Upper lobe of right lung (tissue), 1 donor: ENCODE measurements at places on chromosomes 11 and 22. TPM values are rescaled to one million over a fixed set of nuclear protein-coding genes. Genes with fewer than 3 reads are reported as not detected.

GRCh38 chr22:35727436-35727835, 9.8 kb downstream of the APOL5 start:
- no peaks in the 10 kb centered on the region for H3K4me1 ChIP-seq
- no peak overlapping the region for H3K27ac ChIP-seq
- no peaks in the 10 kb centered on the region for H3K36me3 ChIP-seq
- no peaks in the 10 kb centered on the region for H3K27me3 ChIP-seq
- H3K4me3 ChIP-seq: no peak overlapping the region

Gene C11orf86
- total RNA-seq: not detected

- no peak overlapping the region for H3K27ac ChIP-seq
- no peaks in the 10 kb centered on the region for H3K36me3 ChIP-seq
- DNase-seq: no peak
These were observed 78.8 kb downstream of the MYEOV start for GRCh38 chr11:69372589-69373250.

DNA sequence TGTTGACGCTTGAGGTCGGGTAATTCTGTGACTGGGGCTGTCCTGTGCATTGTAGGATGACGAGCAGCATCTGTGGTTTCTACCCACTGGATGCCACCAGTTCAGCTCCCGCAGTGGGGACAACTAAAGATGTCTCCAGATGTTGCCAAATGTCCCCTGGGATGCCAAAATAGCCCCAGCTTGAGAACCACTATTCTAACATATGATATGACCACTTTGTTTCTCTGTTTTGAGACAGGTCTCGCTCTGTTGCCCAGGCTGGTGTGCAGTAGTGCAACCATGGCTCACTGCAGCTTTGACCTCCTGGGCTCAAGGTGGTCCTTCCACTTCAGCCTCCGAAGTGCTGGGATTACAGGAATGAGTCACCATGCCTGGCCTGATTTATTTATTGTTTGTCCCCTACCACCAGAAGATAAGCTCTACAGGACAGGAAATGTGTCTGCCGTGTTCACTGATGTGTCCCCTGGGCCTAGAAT, 4.4 kb upstream of the MEN1 start:
- H3K36me3 ChIP-seq: no peaks in the 10 kb centered on the region
- no peak for DNase-seq
- H3K4me3 ChIP-seq: no peak overlapping the region
- no peak overlapping the region for H3K27ac ChIP-seq
- no peaks in the 10 kb centered on the region for H3K27me3 ChIP-seq
- H3K4me1 ChIP-seq: no peaks in the 10 kb centered on the region

DNA sequence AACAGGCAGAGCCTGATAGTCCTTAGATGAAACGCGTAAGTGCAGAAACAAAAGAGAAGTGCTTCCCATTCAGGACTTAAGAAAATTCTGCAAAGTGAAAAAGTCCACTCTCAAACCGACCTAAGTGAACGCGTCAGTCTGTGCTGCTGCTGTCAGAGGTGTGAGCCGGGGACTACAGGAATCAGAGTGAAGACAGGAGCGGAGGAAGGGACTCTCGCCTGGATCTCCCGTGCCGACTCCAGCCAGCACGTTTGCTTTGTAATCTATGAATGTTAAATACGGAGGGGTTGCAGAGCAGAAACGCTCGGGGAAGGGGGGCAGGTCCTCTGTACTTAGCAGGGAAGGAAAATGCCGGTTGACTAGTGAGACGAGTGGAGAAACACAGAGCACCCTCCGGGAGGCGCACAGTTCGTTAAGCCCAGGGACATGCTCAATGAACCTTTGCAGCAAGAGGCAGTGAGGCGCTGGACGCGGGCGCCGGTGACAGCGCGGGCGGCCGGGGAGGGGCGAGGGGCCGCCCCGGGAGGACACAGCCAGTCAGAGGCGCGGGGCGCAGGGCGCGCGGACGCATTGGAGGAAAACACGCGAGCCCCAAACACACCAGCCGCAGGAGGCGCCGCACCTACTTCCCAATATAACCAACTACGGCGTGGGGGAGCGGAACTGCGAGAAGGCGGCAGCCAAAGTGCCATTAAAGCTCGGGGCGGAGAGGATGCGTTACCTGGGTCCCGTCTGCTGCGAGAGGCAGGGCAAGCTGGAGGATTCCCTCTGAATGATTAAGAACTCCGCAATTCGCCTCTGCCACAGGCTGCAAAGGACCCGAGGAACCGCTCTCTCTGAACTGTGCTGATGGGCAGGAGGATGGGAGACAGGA, at the start of gene CNTN5:
CNTN5 (plus strand) TSS at position 598 of the 874 bp plus-strand sequence.
- peaks cover 10% of the 10 kb centered on the region for H3K4me1 ChIP-seq
- H3K27me3 ChIP-seq: peaks cover 42% of the 10 kb centered on the region
- no peaks in the 10 kb centered on the region for H3K36me3 ChIP-seq

Gene DDI1
- total RNA-seq: not detected

DNA sequence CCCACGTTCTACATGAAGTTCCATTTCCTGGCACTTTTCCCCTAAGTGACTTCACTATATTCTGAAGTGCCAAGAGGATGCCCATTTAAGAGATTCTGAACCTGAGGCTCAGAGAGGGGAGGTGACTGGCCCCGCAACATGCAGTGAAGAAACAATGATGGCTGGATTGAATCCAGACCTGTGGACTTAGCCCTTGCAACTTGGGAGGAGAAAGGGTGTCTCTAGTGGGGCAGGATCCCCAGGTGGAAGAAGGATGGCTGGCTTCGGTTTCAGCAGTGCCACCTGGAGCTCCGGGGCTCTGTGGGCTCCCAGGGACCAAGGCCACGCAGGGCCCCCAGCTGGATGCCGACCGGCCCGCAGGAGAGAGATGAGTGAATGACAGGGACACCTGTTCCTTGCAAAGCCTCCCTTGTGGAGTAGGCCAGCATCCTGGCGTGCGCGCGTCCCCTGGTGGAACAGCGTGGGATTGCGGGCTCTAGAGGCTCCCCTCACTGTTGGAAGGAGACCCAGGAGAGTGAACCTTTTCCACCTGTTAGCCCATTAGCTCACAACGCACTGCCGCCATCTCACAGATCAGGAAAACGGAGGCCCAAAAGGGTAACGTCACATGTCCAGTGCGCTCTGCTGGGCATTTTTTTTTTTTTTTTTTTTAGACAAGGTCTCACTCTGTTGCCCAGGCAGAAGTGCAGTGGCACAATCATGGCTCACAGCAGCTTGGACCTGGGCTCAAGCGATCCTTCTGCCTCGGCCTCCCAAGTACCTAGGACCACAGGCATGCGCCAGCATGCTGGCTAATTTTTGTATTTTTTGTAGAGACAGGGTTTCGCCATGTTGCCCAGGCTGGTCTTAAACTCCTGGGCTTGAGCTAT, 104.7 kb downstream of the KIAA1671 start:
- H3K36me3 ChIP-seq: no peaks in the 10 kb centered on the region
- no peak overlapping the region for H3K4me3 ChIP-seq
- peak; percentile 86 for DNase-seq

GRCh38 chr22:38966380-38966702, 8.9 kb downstream of the APOBEC3A start:
- H3K4me3 ChIP-seq: no peak overlapping the region

GRCh38 chr11:60944490-60945294, 7.3 kb downstream of the SLC15A3 start:
- no peak for DNase-seq
- no peak overlapping the region for H3K4me3 ChIP-seq
- H3K27me3 ChIP-seq: no peaks in the 10 kb centered on the region
- H3K4me1 ChIP-seq: peaks cover 12% of the 10 kb centered on the region
- H3K36me3 ChIP-seq: peaks cover 35% of the 10 kb centered on the region
- H3K27ac ChIP-seq: no peak overlapping the region

- peaks cover 19% of the 10 kb centered on the region for H3K27me3 ChIP-seq
- no peaks in the 10 kb centered on the region for H3K36me3 ChIP-seq
- no peak overlapping the region for H3K4me3 ChIP-seq
- H3K4me1 ChIP-seq: no peaks in the 10 kb centered on the region
- no peak for DNase-seq
These were observed 163.6 kb upstream of the B3GAT1 start for GRCh38 chr11:134575504-134576230.

DNA sequence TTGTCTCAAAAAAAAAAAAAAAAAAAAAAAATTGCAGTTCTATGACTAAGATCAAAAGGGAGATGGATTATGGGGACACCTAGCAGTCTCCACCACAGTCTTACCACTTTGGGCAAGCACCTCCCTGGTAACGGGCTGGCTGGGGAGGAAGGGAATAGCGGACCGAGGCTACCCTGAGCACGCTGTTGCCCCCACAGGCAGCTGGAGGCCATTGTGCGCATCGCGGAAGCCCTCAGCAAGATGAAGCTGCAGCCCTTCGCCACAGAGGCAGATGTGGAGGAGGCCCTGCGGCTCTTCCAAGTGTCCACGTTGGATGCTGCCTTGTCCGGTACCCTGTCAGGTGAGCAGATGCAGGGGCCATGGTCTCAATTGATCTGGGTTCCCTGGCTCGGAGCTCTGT, 21.2 kb downstream of the MCM5 start:
- DNase-seq: no peak
- H3K27ac ChIP-seq: no peak overlapping the region
- peaks cover 79% of the 10 kb centered on the region for H3K36me3 ChIP-seq
- H3K4me3 ChIP-seq: no peak overlapping the region

GRCh38 chr11:8832571-8833260, 78.3 kb upstream of the AKIP1 start:
- peak overlapping the region; percentile 73 for H3K27ac ChIP-seq
- H3K27me3 ChIP-seq: no peaks in the 10 kb centered on the region
- H3K36me3 ChIP-seq: no peaks in the 10 kb centered on the region
- H3K4me3 ChIP-seq: no peak overlapping the region
- DNase-seq: peak; percentile 69
- H3K4me1 ChIP-seq: peaks cover 30% of the 10 kb centered on the region

DNA sequence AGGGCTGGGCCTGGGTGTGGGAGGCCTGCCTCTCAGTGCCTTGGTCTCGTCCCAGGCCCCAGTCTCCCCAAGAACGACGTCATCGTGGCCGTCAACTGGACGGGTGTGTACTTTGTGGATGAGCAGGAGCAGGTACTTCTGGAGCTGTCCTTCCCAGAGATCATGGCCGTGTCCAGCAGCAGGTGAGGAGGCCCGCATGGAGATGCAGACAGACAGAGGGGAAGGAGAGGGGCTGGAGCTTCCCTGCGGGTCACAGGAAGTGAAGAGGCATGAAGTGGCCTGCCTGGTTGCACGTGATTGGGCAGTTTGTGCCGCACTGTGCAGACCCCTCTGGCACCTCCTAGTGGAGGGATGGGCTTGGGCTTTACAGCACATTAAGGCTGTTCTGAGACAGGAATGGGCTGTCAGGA, 70.4 kb downstream of the MYO7A start:
- H3K27me3 ChIP-seq: no peaks in the 10 kb centered on the region
- H3K36me3 ChIP-seq: no peaks in the 10 kb centered on the region
- H3K4me1 ChIP-seq: no peaks in the 10 kb centered on the region
- no peak overlapping the region for H3K4me3 ChIP-seq
- peak; percentile 53 for DNase-seq

Gene NAT10
- 42.9 TPM for total RNA-seq

DNA sequence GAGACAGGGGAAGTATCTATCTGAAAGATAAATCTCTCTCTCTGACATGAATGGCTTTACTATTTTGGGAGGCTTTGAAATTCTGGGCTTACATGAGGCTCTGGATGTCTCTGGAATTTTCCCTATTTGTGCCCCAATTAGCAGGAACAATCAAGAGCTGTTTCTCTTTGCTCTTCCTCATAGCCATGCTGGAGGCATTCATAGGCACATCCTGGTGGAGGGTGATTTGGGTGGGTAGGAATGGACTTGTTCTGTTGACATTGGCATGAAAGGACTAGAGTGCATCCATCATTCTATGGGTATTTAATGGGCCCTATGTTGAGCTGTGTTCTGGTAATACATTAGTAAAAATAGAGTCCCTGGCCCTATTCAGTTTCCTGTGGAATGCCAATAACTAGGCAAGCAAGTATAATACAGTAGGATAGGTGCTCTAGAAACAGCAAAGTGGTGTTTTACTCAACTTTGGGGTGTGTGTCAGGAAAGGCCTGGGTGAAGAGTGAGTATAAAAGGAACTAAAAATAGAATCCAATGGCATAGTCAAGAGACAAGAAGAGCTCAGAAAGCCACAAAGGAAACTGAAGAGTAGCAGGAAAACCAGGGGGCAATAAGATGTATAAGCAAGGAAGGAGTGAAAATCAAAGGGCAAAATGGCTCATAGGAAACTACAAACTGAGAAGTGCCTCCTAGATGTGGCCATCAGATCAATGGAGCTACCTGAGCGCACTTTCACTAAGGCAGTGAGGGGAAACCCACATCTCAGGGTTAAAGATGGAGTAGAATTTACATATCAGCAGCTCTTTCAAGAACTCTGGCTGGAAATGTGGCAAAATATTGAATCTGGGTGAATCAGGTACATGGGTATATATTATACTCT, 45.0 kb downstream of the CWC15 start:
- no peak for DNase-seq
- H3K4me1 ChIP-seq: peaks cover 44% of the 10 kb centered on the region
- peak overlapping the region; percentile 64 for H3K27ac ChIP-seq
- no peaks in the 10 kb centered on the region for H3K36me3 ChIP-seq
- H3K4me3 ChIP-seq: no peak overlapping the region

DNA sequence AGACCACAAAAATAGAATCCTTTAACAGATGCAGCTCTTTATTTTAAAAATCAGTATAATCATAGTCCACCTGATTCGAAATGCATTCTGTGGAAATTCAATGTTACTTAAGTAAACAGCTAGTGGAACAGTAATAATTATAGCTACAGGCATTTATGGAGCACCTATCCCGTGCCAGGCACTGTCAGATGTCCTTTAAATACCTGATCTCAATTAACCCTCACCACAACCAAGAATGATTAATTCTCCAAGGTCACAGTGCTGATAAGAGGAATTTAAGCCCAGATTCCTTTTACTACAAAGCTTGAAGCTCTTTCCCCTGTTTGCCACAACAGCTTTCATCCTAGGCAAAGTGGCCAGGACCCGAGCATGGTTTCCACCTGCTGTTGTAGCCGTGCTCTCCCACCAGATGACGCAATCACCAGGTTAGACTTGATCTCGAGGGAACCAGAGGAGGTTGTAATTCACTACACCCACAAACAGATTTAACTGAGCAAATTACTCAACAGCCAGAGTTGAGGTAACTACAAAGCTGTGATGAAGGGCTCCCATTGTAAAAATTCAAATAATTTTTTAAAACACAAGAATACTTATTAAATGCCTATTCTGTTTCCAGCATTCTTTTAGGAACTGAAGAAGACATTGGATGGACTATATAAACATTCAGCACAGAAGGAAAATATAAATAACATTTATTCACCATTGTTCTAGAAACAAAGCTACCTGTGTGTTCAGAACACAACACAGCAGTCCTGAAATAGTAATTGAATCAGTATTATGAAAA, 10.3 kb downstream of the PRDM10 start:
- H3K4me1 ChIP-seq: no peaks in the 10 kb centered on the region
- no peak overlapping the region for H3K4me3 ChIP-seq
- no peak overlapping the region for H3K27ac ChIP-seq
- no peaks in the 10 kb centered on the region for H3K36me3 ChIP-seq

Gene OR51B5
- total RNA-seq: not detected

Gene TIGD3
- 0.43 TPM for total RNA-seq
